ENCODE measurements at places on chromosomes 11 and 22. TPM values are rescaled to one million over a fixed set of nuclear protein-coding genes. Genes with fewer than 3 reads are reported as not detected.
A peak's percentile ranks its signal among the peaks of the same experiment; 100 is the strongest.

ZNF280B gene
- 1.2 TPM for polyA plus RNA-seq

GNAZ gene
- polyA plus RNA-seq, result 12.6 TPM

DHCR7 gene
- polyA plus RNA-seq, result 42.3 TPM

DNA sequence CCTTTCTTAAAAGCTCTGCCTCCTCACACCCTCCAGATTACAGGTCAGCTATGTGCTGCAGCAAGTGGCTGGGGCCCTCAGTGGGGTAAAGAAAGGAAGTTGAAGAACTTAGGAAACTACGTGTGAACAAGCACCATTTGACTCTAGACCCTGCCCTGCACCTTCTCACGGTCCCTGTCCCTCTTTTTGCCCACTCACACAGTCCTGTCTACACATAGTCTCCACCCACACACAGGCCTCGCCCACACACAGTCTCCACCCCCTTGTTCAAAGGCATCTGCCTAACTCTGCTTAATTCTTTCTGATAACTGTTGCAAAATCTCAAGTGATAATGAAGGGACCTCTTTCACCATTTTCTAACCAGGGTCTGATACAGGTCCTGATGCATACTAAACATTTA is 59.0 kb downstream of the TMPRSS5 start:
- no peak for DNase-seq

DNA sequence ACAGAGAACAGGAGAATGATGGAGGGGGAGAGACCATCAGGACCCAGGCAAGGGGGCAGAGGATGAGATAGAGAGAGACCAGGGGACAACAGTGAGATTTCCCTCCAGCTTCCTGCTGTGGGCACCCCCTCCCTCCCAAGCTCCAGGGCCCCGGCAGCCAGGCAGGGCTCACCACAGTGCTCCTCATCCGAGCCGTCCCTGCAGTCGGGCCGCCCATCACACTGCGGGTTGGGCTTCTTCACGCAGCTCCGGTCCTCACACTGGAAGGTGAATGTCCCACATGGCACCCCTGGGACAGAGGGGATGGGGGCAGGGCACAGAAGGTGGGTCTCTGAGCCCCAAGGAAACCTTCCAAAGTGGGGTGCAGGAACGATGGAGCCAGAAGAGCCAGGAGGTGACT is 19.2 kb downstream of the KCTD17 start:
- no peak for DNase-seq

C22orf15 gene
- 4.0 TPM for polyA plus RNA-seq

GRCh38 chr11:129652835-129653234 is 162.8 kb upstream of the TMEM45B start:
- no peak for DNase-seq

GRCh38 chr22:39839917-39840510 is 53.5 kb downstream of the ENTHD1 start:
- DNase-seq, result no peak

POU2F3 gene
- polyA plus RNA-seq, result 0.06 TPM

- DNase-seq, result peak; percentile 52
Observed at GRCh38 chr11:111347723-111348115, 31.4 kb downstream of the POU2AF1 start.

- no peak for DNase-seq
Observed at GRCh38 chr11:76239483-76240160, 33.3 kb upstream of the WNT11 start.

LUZP2 gene
- polyA plus RNA-seq, result 0.07 TPM

DNA sequence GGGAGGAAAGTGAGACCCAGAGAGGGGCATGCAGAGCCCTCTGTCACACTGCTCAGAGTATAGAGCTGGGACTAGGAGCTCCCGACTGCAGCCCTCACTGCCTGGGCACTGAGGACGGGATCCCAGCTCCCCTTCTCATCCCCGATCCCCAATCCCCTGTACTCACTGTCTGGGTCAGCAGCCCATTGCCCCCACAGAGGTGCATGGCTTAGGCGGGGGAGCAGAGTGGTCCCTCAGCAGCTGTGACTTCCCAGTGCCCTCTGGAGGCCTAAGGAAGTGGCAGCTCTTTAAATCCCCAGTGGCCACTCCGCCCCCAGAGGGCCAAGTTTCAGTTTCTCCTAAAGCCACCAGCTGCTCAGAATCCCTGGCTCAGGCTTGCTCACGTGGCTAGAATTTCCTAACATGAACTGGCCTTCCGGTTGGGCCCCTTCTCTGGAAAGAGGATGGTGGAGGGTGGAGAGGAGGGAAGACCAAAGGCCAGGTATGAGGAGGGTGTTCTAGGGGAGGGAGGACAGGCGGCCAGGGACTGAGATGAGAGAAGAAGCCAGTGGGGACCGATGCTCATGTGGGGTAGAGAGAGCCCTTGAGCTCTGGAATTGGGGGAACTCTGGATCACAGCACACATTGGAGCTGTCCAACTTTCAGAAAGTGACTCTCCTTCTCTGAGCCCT is at the start of gene BATF2:
TSS of gene BATF2 (minus strand) at position 262 of the 671 bp plus-strand sequence. CDS start at position 205, 57 bp downstream.
- DNase-seq, result no peak

GSTT2B gene
- polyA plus RNA-seq, result 3.6 TPM

DNA sequence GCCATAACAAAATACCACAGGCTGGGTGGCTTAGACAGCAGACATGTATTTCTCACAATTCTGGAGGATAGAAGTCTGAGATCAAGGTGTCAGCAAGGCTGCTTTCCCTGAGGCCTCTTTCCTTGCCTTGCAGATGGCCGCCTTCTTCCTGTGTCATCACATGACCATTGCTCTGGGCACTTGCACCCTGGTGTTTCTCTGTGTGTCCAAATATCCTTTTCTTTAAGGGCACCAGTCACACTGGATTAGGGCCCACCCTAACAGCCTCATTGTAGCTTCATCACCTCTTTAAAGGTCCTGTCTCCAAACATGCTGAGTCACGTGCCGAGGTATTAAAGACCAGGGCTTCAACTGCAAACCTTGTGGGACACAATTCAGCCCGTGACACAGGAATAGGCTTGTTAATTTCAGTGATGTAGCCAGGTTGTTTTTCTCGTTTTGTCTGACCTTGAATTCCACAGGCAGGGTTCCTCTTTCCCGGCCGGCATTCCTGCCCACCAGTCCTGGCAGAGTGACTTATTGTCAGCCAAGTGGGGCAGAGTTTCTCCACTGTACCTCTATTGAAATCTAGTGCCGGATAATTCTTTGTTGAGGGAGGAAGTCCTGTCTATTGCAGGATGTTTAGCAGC is 100.1 kb downstream of the KCNQ1OT1 start:
- no peak for DNase-seq

DNA sequence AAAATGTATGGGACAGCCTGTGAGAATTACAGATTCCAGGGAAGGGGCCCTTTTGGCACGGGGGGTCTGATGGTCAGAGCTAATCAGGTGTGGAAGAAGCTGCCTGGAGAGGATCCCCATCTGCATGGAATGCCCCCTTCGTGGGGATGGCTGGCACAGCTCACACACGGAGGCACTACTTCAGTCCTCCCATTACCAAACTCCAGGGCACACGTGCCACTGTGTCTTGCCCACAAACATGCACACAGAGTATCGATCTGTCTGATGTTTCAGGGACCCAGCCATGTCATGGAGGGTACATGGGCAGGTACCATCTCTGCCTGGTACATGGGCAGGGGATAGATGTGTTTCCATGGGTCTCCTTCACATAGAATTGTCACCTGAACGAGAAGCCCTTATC is 14.7 kb downstream of the KCNQ1OT1 start:
- DNase-seq, result no peak

DNA sequence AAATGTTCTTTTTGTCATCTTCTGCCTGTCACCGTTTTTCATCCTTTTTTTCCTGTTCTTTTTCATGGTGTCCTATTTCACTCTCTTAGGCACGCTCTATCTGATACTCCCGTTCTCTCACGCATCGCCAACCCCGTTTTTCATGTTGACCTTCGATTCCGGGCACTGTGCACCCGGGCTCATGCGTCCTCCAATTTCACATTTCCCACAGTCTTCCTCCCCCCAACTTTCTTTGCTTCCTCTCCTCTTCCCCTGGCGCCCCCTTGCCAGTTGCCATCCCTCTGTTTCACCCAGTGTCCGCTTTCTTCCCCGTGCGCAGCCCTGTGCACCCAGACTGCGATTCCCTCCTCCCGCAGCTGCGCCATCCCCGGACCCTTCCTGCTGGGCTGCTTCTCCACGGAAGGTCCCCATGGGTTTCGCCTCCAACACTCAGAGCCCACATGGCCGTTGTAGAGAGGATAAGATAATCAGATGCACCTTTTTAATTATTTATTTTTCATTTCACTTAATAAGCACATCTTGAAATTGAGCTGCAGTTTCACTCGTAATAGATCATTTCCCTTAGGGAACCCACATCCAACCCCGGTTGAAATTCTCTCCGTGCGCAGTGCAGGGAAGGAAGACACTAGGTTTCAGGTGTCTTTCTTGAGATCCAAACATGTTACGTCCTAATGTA is 791.1 kb downstream of the NTM start:
- DNase-seq, result no peak

NUDT8 gene
- polyA plus RNA-seq, result 1.3 TPM

DNA sequence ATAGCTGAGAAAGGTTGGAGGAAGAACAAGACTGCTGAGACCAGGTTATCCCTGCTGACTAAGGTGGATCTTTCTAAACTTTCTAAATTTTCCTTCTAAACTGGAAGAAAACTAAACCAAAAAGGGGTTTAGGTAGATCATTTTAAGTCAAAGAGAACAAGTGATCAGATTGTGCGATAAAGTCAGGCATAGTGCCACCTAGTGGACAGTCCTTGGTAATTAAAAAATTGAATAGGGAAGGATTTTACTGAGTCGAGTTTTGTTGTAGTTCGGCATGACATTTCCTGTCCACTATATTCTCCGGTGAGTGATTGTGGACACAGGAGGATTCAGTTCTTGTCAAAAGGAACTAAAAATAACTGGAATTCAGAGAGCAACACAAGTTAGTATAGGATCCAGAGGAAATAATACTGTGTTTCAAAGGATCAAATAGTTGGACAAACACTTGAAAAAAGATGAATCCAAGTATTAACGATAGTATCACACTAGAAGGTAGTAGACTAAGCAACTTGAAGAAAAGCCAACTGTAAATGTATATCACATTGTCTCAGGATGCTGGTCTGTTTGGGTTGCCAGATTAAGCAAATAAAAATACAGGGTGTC is 1236.4 kb downstream of the FAM181B start:
- DNase-seq, result no peak

- no peak for DNase-seq
Observed at GRCh38 chr11:16795146-16795545, 56.7 kb downstream of the C11orf58 start.

GRCh38 chr11:106047631-106048030 is 25.6 kb upstream of the MSANTD4 start:
- no peak for DNase-seq

GLB1L2 gene
- 0.18 TPM for polyA plus RNA-seq

GRCh38 chr22:48323746-48324145 is 1503.9 kb downstream of the BRD1 start:
- DNase-seq, result no peak

DNA sequence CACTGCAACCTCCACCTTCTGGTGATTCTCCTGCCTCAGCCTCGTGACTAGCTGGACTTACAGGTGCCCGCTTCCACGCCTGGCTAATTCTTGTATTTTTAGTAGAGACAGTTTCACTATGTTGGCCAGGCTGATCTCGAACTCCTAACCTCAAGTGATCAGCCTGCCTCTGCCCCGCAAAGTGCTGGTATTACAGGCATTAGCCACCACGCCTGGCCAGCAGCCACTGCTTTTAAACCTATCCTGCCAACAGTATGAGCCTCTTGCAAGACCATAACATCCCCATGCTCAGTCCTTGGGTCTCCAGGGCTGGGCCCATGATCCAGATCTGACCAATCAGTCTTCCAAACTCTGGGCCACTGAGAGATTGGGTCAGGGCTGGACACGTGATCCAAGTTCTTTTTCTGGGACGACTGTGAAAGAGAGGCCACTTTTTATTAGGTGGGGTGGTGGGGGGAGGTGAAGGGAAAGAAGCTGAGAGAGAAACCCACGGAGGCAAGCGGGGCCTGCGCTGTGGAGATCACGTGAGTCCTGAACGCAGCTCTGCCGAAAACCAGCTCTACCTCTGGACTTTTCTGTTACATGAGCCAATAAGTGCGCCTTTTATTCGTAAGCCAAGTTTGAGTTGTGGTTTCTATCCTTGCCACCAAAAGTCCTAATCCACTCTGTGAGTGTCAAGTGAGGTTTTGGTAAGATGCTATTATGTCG is 17.9 kb downstream of the ASPHD2 start:
- no peak for DNase-seq

HEPN1 gene
- polyA plus RNA-seq, result not detected

DNA sequence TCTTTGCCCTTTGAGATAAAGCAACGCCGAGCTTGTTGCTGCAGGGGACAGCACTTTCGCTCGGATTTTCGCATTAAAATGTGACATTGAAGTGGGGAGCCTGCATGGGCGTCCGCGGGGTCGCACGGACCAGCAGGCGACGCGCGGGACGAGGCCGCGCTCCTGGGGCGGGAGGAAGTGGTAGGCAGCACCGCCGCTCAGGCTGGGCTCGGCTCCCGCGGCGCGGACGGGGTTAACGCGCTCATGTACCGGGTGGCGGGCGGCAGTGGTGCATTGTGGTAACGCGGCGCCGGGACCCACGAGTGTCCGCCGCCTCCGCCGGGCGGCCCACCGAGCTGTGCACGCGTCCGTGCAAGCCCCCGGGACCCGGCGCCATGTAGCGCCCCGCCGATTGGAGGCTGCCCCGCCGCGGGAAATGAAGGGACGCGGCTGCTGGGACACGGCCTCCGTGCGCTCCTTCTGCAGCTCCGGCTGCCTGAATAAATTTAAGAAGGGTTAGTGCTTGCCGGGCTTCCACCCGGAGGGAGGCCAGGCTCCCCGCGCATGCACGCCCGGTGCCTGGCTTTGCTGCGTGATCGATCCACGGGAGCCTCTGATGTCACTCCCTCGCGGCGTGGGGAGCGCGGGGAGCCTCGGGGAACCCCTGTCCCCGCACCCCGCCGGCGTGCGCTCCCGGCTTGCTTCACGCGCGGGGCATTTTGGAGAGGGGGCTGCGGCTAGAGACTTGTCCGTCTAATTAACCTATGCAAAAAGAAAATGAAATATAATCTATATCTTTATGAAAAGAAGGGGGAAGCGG is 127.7 kb downstream of the OSBP2 start:
- DNase-seq, result no peak

ART1 gene
- polyA plus RNA-seq, result not detected

- peak; percentile 41 for DNase-seq
Observed at GRCh38 chr22:19666673-19667593, 47.4 kb upstream of the SEPTIN5 start.

DNA sequence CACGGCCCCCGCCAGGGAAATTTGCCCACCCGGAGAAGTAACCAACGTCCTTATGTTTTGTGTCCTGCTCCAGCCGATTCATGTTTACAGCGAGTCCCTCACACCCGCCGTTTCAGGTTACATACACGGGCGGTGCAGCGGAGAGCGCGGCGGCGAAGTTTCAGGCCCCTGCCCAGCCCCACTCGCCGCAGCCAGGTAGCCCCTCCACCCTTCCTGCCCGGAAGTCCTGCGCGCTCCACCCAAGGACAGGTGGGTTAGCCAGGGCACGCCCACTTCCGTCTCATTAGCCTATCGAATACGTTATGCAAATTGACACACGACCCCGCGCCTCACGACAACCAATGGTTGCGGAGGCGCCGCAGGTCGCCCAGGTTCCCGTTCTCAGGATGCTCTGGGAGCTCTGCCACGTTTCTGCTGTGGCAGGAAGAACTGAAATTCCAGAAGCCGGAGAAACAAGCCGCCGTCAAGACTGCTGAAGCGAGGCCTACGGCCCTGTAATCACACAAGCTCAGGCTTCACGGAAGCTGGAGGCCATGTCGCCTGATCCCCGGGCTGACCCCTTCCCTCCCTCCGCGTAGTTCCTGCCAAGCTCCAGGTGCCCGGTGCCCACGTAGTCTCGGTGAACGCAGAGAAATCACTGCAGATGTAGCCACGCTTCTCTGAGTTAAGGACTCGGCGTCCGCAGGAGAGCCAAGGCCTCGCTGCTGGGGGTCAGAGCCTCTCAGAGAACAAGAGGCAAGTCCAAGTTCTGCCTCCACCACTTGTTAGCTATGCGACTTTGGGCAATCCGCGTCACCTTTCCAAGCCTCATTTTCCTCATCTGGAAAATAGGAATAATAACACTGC is 22.4 kb upstream of the MYH9 start:
- DNase-seq, result no peak

Measured in BJ (cell line).